ENCODE measurements at places on chromosomes 7 and 10.
A peak's percentile ranks its signal among the peaks of the same experiment; 100 is the strongest.

DNA sequence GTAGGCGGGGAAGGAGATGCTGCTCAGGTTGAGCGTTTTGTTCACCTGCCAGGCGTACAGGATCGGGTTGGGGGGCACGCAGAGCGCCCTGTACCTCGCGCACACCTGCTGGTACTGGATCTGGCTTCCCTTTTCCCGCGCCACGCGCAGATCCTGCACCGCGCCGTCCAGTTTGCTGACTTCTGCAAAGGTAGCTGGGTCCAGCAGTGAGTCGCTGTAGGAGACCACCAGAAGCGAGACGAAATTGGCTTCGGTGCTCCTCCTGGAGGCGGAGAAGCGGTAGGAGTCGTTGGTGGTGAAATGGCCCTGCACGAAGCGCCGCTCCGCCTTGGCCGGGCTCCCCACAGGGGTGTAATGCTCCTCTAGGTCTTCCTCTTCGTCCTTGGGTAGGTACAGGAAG, 90.7 kb upstream of the RAB18 start:
- DNase-seq, result no peak

GRCh38 chr7:108576116-108576515, 6.4 kb downstream of the DNAJB9 start:
- no peak for DNase-seq

GRCh38 chr10:12880423-12880822, 121.1 kb downstream of the CCDC3 start:
- no peak for DNase-seq

DNA sequence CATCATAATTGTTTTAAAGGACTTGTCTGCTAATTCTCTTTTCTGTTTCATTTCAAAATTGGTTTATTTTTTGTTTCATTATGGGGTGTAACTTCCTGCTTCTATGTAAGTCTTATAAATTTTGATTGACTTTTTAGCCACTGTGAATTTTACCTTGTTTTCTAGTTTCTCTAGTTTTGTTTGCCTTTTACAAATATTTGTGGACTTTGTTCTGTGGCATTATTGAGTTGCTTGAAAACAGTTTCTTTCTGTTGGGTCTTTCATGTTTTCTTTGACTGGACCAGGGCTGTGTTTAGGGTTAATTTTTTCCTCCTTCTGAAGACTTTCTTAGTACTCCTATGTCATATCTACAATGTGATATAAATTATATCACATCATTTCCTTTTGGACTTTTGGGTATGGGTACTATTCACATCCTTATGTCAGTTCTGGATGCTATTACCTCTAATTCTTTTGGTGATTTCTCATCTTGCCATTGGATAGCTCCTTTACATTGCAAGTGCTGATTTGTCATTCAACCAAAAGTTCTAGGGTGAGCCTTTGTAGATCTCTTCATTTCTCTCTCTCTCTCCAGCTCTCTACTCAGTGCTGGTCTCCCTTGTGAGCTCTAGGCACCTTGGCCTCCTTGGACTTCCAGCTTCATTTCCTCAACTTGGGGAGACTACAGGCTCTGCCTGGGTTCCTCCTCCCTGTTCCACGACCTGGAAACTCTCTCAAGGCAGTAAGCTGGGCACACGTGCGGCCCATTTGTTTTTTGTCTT, 36.9 kb downstream of the MLLT10 start:
- DNase-seq, result no peak

DNA sequence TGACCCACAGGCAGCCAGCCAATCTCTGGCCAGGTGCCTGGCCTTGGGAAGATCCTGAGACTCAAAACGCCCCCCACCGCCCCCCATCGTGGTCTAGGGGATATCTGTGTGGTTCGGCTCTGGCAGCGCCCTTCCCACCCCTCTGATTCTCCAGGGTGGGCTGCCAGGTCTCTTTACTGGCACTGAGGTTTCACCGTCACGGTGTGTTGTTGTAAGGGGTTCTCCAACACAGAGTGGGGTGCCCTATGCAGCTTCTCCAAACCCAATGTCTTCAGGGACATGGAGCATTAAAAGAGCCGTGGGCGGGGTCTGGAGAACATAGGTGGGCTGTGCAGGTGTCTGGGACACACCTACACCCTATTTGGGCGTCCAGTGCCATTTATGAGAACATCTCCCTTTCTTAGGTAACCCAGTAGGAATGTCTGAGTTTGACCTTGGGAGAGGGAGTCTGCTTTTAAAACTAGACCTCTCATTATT, 1.5 kb downstream of the MAFK start:
- DNase-seq, result no peak

- DNase-seq, result no peak
Measured at GRCh38 chr7:150368884-150369747, 494 bp downstream of the REPIN1 start.

DNA sequence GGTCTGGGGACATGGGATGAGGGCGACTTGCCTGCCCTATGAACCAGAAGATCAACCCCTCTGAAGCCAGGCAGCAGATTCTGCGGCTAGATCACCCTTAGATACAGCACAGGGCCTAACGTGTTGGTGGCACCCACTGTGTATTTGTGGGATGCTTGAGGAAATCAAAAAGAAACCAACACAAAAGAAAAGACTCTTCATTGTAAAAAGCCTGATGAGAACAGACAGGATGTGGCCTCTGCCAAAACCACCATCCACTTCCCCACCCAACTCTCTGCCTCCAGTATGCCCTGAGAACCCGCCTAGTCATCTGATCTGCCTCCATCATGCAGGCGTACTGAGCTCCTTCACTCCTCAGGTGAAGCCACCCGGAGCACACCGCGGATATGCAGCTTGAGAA, 97.2 kb upstream of the INSYN2A start:
- no peak for DNase-seq

DNA sequence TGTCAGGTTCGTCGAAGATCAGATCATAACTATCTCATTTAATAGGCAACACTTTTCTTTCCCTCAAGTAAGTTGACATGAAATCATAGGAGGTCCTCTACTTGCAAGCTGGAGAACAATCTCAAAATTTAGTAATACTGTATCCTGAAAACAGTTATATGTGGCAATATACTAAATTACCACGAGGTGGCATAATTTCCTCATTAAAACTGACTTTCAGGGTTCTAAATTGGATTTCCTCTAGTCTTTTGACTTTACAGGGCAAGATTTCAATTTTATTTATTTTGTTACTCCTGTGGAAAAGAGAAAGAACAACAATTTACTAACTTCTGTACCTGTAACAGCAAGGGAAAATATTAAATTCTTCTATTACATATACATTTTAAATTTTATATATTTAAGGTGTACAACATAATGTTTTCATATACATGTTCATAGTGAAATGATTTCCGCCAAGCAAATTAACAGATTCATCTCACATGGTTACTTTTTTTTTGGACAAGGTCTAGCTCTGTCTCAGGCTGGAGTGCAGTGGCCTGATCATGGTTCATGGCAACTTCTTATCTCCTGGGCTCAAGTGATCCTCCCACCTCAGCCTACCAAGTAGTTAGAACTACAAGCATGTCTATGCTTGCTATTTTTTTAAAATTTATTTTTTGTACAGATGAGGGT, 53.4 kb upstream of the CYP2C18 start:
- DNase-seq, result peak; percentile 7

- DNase-seq, result peak; percentile 21
Measured at GRCh38 chr10:79487296-79488194, 24.8 kb upstream of the EIF5AL1 start.

- no peak for DNase-seq
Measured at GRCh38 chr7:118609207-118609606, 384.7 kb downstream of the ANKRD7 start.

DNA sequence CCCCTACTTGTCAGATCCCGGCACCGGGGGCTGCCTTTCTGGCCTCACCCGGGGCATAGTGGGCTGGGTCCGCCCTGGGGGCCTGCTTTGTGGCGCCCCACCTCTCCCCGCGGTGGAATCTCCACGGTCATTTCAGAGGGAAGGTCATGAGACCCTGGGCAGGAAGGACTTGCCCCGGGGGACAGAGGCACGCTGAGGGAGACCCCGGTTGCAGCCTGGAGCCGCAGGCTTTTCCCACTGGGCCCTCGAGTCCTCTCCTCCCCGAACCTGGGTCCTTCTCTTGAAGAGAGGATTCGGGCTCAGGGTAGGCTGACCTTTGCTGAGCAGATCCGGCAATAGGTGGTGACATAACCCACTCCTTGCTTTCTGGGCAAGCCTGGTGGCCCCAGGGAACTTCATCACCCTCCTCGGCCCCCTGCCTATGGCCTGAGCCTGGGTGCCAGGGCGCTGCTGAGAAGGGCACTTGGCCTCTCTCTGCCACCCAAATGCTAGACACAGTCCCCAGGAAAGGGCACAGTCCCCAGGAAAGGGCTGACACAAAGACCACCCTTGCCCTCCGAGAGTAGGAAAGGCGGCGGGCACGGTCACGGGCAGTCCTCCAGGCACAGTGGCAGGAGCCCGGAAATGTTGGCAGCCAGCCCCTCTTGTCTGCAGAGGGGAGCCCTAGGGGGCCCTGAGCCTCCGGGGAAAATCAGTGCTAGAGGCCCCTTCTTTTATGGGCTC, 36.2 kb downstream of the FKBP6 start:
- no peak for DNase-seq

DNA sequence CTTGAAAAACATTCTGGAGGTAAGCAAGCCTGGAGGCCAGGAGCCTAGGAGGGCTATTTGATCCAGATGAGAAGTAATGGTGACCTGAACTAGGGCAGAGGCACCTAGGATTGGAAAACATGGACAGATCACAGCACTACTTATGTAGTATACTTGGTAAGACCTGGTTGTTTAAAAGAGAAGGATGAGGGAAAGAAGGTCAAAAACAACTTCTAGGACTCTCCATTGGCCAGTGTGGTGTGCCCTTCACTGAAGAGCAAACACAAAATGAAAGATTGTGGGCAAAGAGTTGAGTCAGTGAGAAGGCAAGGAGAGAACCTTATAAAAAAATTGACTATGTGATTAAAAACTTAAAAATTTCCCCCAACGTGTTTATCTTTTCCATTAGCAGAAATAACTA, 14.3 kb downstream of the ANKRD1 start:
- no peak for DNase-seq

- DNase-seq, result no peak
Measured at GRCh38 chr10:27663621-27664020, 82.0 kb downstream of the MKX start.

DNA sequence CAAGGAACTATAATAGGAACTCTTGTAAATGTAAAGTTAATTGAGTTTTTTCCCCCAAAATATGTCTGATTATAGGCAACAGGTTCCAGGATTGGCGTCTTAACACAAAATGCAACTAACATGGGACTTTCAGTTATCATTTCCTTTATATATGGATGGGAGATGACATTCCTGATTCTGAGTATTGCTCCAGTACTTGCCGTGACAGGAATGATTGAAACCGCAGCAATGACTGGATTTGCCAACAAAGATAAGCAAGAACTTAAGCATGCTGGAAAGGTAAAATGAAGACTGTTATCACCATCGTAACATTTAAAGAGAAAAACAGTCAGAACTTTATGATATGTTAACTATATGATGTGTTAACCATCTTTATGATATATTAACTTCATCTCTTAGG, 63.7 kb downstream of the SP8 start:
- no peak for DNase-seq

All from CMK (cell line).